ENCODE measurements at places on chromosomes 5 and 9. TPM values are rescaled to one million over a fixed set of nuclear protein-coding genes. Genes with fewer than 3 reads are reported as not detected.

GRCh38 chr9:74697535-74697934 is 190.2 kb downstream of the TRPM6 start:
- H3K27me3 ChIP-seq: no peaks in the 10 kb centered on the region
- no peak overlapping the region for H3K4me3 ChIP-seq
- no peak for DNase-seq
- no peaks in the 10 kb centered on the region for H3K36me3 ChIP-seq
- no peak overlapping the region for H3K27ac ChIP-seq

- H3K4me3 ChIP-seq: no peak overlapping the region
- no peaks in the 10 kb centered on the region for H3K36me3 ChIP-seq
- H3K27ac ChIP-seq: no peak overlapping the region
- no peaks in the 10 kb centered on the region for H3K4me1 ChIP-seq
- DNase-seq: no peak
- H3K27me3 ChIP-seq: no peaks in the 10 kb centered on the region
Measured at GRCh38 chr5:137401946-137402345, 97.2 kb downstream of the SPOCK1 start.

- H3K4me3 ChIP-seq: no peak overlapping the region
- no peak overlapping the region for H3K27ac ChIP-seq
- no peak for DNase-seq
Measured at GRCh38 chr5:167855818-167856217, 435.6 kb upstream of the WWC1 start.

- DNase-seq: no peak
- peaks cover 24% of the 10 kb centered on the region for H3K36me3 ChIP-seq
- H3K27me3 ChIP-seq: no peaks in the 10 kb centered on the region
- no peak overlapping the region for H3K4me3 ChIP-seq
- H3K27ac ChIP-seq: no peak overlapping the region
- no peaks in the 10 kb centered on the region for H3K4me1 ChIP-seq
Measured at GRCh38 chr5:41840251-41840650, 30.0 kb downstream of the OXCT1 start.

GRCh38 chr9:19446361-19446861 is 37.6 kb downstream of the ACER2 start:
- H3K4me1 ChIP-seq: peaks cover 3% of the 10 kb centered on the region
- no peaks in the 10 kb centered on the region for H3K27me3 ChIP-seq
- H3K36me3 ChIP-seq: no peaks in the 10 kb centered on the region
- no peak for DNase-seq

DNA sequence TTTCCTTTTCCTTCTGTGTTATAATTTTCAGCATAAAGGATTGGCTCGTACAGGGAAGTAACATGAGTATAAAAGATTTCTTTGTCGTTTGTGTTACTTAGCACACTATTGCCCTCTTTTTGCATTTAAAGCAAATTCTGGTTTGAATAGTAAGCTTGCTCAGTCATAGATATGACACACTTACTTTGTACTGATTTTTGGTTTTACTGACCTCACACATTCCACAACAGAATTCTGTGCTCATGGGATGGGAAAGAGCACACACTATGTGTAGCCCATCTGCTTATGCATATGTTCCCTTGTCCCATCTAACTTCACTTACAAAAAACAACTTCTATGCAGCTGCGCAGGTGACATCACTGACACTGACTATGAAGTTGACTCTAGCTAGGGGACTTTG is 111.9 kb upstream of the MTAP start:
- no peak overlapping the region for H3K27ac ChIP-seq
- no peak for DNase-seq
- peaks cover 3% of the 10 kb centered on the region for H3K27me3 ChIP-seq
- H3K4me1 ChIP-seq: no peaks in the 10 kb centered on the region
- no peaks in the 10 kb centered on the region for H3K36me3 ChIP-seq
- H3K4me3 ChIP-seq: no peak overlapping the region

Gene GPR21
- not detected for total RNA-seq
